ENCODE measurements at places on chromosomes 3 and 15. TPM values are rescaled to one million over a fixed set of nuclear protein-coding genes. Genes with fewer than 3 reads are reported as not detected.

PPARG gene
- 69.4 TPM for total RNA-seq

EOMES gene
- not detected for total RNA-seq

TEX55 gene
- total RNA-seq = not detected

FYCO1 gene
- total RNA-seq = 20.9 TPM

CCK gene
- not detected for total RNA-seq

LRRFIP2 gene
- total RNA-seq = 40.2 TPM

MED12L gene
- total RNA-seq = 0.05 TPM

ARHGEF26 gene
- 0.33 TPM for total RNA-seq

COL8A1 gene
- 653 TPM for total RNA-seq

FAM107A gene
- total RNA-seq = 2.9 TPM

TXNRD3 gene
- total RNA-seq = 7.3 TPM

CLSTN2 gene
- 0.17 TPM for total RNA-seq

PTPN23 gene
- total RNA-seq = 41.4 TPM

MUSTN1 gene
- not detected for total RNA-seq

WNT7A gene
- under 0.01 TPM for total RNA-seq

ARL13B gene
- 13.8 TPM for total RNA-seq

CDHR4 gene
- total RNA-seq = not detected

SMAD6 gene
- 11.9 TPM for total RNA-seq

SLC6A11 gene
- total RNA-seq = not detected

XCR1 gene
- total RNA-seq = not detected

MYLK gene
- total RNA-seq = 69.6 TPM

RBPMS2 gene
- total RNA-seq = 0.14 TPM

GP9 gene
- not detected for total RNA-seq

GOLGA8R gene
- 1.0 TPM for total RNA-seq

SCN5A gene
- total RNA-seq = 6.5 TPM

CELSR3 gene
- total RNA-seq = 0.17 TPM

CYP8B1 gene
- total RNA-seq = not detected

FMN1 gene
- total RNA-seq = 0.09 TPM

ATP8B4 gene
- 1.7 TPM for total RNA-seq

FAM81A gene
- total RNA-seq = not detected

DUOX1 gene
- not detected for total RNA-seq

FANCD2OS gene
- not detected for total RNA-seq

SV2B gene
- 2.6 TPM for total RNA-seq

NME9 gene
- total RNA-seq = not detected

TTC21A gene
- total RNA-seq = 1.5 TPM

SERPINI2 gene
- total RNA-seq = not detected

HYAL1 gene
- total RNA-seq = 30.6 TPM

IL17RB gene
- not detected for total RNA-seq

DNAJC17 gene
- total RNA-seq = 61.4 TPM

COL6A5 gene
- not detected for total RNA-seq

ST8SIA2 gene
- total RNA-seq = under 0.01 TPM

GOLGA6L4 gene
- 2.0 TPM for total RNA-seq

C3orf85 gene
- not detected for total RNA-seq

CFAP100 gene
- total RNA-seq = not detected

BDH1 gene
- total RNA-seq = 7.2 TPM

LYZL4 gene
- not detected for total RNA-seq

CD86 gene
- not detected for total RNA-seq

ONECUT1 gene
- total RNA-seq = not detected

LMCD1 gene
- 106 TPM for total RNA-seq

LRRIQ4 gene
- total RNA-seq = not detected

TOMM70 gene
- 38.3 TPM for total RNA-seq

SEMA6D gene
- total RNA-seq = 2.9 TPM

UBA5 gene
- 26.5 TPM for total RNA-seq

FAM43A gene
- 313 TPM for total RNA-seq

HGD gene
- 0.60 TPM for total RNA-seq

CHRFAM7A gene
- total RNA-seq = 0.51 TPM

TUSC7 gene
- not detected for total RNA-seq

All from dermis blood vessel endothelial cell (primary cell).